GM06990 (cell line): ENCODE measurements at places on chromosomes 1 and 21.
A peak's percentile ranks its signal among the peaks of the same experiment; 100 is the strongest.

DNA sequence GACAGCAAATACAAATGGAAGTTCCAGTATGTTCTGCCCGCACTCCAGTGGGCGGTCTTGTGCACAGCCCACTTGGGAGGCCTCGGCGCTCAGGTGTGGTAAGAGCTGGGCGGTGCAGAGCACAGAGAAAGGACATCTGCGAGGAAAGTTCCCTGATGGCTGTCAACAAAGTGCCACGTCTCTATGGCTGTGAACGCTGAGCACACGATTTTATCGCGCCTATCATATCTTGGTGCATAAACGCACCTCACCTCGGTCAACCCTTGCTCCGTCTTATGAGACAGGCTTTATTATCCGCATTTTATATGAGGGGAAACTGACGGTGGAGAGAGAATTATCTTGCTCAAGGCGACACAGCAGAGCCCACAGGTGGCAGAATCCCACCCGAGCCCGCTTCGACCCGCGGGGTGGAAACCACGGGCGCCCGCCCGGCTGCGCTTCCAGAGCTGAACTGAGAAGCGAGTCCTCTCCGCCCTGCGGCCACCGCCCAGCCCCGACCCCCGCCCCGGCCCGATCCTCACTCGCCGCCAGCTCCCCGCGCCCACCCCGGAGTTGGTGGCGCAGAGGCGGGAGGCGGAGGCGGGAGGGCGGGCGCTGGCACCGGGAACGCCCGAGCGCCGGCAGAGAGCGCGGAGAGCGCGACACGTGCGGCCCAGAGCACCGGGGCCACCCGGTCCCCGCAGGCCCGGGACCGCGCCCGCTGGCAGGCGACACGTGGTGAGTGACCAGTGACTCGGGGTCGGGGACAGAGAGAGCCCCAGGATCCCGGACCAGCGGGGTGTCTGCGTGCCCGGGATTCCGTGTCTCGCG lies at the start of gene IL12RB2:
IL12RB2 (plus strand) TSS at position 623 of the 810 bp plus-strand sequence. CDS start 12,496 bp downstream, outside the sequence.
- peak; percentile 11 for DNase-seq

DNA sequence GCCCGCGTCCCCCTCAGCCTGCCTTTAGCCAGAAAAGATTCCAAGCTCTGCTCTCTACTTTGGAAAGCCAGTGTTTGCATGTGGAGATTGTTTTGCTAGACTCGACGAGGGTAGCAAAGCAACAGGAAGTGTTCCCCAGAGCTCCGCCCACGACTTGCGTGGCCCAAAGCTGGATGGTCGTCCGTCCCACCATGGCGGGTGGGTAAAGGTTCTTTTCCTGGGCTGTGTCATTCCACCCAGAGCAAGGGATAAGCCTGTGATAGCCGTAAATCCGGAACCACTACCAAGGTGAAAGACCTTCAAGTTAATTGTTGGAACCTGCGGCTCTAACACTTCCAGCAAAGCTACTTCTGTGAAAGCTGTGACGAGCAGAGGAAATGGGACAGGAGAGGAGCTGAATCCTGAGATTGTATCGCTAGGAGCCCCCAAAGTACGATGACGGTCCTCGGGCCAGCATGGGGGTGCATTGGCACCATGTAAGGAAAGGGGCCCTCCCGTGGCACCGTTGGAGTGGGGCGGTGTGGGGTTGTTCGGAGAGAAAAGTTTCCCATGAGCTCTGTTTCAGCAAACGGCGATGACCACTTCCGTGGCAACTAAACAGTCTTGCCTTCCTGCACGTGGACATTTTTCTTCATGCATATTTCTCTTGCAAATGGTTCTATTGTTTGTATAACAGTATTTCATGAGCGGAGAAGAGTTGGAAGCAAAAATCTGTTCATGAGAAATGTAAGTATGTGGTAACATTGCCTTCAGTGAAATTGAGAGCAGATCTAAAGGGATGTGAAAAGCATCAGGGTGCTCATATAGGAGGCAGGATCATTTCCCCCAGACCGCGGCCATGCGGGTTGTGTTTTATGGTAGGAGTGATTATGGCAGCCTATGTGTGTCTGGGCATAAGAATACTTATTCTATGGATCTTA lies 8.4 kb downstream of the MX2 start:
- DNase-seq, result peak; percentile 41

GRCh38 chr1:87744763-87745162 lies 416.1 kb downstream of the LMO4 start:
- no peak for DNase-seq

DNA sequence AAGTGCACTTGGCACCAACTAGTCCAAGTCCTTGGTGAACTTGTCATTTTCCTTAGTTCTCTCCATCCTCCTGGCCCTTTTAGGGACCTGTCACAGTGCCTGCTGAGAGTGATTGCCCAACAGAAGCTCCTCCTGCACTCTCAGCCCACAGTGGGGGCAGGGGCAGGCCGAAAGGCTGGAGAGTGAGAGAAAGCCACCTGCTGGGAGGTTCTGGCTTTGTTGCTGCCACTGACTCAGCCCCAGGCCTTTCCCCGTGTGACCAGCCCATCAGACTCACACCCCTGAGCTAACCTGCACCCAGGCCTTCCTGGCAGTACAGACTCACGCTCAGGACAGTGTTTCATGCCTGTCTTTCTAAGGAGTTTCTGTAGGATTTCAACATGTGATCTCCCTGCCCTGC lies 17.1 kb upstream of the PROK1 start:
- no peak for DNase-seq

GRCh38 chr1:31689379-31689778 lies 14.4 kb downstream of the COL16A1 start:
- no peak for DNase-seq

DNA sequence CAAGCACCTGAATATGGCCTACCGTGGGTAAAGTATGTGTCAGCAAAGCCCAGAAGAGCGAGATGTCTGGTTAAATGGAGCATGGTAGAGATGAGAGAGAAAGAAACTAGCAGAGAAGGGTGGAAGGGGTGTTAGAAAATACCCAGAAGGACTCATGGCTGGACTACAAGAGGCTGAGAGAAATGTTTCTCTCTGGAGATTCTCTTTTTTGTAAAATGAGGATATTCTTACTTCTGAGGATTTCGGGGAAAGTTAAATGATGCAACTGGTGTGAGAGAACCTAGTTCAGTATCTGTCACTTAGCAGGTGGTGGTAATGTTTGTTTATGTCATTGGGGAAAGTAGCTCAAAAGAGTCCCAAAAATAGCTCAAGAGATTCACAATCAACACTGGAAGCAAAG lies 7.2 kb upstream of the EPS15 start:
- no peak for DNase-seq
